HTR-8/SVneo (cell line): ENCODE measurements at places on chromosomes 7 and 10.

GRCh38 chr10:129335942-129336341 is 131.1 kb upstream of the MGMT start:
- no peak for DNase-seq

DNA sequence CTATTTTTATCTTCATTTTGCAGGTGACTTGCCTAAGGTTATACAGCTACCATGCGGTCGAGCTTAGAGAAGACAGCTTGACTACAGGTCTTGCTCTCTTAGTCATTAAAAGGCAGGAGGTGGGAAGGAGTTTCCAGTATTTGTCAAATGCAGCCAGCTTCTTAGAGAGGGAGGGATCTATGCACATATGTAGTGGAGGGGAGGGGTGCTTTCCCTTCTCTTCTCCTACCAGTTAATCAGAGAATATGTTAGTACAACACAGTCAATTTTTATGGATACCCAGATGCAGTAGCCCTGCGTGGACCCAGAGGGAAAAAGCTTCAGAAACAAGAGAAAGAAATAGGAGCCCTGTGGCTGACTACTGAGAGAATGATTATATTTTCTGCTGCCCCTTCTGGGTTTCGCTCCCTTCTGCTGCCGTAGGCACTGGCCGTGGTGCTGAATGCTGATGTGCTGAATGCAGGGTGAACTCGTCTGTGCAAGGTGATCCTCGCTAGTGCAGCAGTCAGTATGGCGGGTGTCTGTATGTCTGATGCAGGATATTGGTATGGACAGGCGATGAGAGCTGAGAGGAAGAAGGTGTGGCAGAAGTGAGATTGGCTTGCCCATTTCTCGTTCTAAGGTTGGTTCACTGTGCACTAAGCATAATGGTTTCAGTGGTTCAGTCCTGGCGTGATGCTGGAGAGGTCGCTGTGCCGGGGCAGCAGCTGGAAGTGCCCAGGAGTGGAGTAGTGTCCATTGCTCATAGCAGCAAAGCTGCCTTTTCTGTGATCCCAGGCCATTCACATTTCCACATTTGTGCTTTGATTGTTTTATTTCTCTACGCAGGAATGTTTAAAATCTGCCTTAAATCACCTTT is 189.2 kb upstream of the PODXL start:
- DNase-seq, result peak; percentile 17

DNA sequence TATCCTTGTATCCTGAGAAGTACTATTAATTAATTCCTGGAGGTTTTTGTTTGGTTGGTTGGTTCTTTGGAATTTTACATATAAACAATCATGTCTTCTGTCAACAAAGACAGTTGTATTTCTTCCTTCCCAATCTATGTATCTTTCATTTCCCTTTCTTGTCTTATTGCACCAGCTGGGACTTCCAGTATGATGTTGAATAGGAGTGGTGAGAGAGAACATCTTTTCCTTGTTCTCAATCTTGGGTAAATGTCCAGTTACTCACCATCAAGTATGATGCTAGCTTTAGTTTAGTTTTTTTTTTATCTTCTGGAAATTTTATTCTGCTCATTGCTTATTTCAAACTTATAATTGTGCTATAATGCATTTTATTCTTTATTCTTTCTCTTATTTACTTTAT is 7.4 kb upstream of the PAX4 start:
- no peak for DNase-seq

DNA sequence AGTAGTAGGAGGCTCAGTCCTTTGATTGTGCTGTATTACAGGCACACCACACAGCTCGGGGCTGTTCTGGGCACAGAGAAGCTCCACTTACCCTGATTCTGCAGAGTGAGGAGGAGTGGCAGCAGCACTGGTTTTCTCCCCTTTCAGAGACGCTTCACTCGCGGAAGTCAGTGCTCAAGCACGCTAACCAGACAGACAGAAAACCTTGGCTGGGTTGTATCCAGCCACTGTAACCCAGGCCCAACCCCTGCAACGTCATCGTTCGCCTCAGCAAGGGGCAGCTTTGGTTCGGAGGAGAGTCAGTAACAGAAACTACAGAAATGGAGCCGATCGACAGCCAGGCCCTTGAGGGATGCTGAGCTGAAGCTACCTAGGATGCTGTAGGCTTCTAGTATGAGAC is 171.0 kb downstream of the SLC16A9 start:
- no peak for DNase-seq

DNA sequence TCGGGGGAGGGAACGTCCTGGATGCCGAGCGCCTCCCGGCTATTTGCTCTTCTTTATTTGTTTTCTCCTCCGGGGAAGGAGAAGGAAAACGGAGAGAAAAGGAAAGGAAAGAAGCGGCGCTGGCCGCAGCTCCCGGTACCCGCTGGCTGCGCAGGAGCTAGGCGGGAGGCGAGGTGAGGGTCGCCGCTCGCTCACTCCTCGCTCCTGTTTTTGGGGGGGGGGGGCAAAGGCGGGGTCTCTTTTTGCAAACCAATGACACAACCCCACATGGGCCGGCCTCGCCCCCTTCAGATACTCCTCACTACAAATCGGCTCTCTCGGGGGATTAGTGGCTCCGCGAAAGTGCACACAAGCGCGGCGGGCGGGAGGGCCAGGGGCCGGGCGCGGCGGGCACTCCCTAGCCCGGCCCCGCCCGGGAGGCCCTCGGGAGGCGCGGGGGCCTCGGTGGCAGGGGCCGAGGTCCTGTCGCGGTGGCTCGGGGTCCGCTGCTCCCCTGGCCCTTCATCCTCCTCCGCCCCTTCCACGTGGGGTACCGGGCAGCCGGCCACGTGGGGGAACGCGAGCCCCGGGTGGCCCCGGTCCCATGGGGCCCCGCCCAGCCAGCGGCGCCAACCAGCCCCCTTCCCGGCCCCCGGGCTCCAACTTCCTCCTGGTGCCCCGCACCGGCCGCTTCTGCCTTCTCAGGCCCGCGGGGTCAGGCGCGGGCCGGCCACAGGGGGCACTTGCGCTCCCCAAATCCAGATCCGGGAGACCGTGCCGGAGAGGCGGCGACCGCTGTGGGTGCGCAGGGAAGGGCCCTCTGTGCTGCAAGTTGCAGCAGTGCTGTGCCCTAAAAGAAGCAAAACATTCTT is 718 bp upstream of the CTBP2 start:
- peak; percentile 73 for DNase-seq

DNA sequence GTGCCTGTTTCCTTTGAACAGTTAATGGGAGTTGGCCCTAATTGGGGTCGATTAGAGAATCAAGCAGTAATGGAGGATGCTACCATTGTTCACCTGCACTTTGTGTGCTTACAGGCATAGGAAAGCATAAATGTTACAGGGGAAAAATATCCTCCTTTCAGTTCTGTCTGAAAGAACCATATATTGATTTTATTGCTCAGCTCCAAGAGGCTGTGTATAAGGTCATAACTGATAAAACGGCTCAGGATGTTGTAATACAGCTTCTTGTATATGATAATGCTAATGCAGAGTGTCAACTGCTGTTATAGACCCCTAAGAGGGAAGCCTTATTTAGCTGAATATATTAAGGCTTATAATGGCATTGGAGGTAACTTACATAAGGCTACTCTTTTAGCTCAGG is 32.9 kb upstream of the AKR1C2 start:
- DNase-seq, result no peak

- no peak for DNase-seq
Observed at GRCh38 chr7:104306793-104307192, 21.6 kb upstream of the LHFPL3 start.

DNA sequence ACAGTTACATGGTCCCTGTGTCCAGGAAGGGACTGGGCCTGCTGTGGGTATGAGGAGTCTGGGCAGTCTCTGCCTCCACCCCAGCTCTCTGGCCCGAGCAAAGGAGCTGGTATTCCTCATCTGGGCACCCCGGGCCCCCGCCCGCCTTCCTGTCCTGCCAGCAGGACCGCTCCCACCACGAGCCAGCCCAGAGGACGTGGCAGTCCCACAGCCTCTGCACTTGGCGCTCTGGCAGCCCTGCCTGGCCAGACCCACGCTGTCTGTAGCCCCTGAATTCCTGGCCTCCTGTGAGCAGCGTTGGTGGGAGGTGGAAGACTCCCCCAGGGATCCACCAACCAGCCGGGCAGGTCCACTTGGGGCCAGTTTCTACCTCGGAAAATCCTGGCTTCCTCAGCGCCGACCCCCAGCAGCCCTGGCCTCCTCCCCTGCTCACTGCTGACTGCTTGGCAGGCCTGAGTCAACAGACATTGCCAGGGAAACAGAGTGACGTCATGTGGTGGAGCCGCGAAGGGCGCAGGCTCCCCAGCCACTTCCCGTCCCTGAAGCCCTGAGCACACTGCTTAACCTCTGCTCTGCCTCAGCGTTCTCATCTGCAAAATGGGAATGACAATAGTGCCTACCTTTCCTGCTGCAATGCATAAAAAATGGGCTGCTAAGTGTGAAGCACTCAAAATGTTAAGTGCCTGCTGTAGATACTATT is 21.6 kb upstream of the LIMK1 start:
- peak; percentile 67 for DNase-seq

DNA sequence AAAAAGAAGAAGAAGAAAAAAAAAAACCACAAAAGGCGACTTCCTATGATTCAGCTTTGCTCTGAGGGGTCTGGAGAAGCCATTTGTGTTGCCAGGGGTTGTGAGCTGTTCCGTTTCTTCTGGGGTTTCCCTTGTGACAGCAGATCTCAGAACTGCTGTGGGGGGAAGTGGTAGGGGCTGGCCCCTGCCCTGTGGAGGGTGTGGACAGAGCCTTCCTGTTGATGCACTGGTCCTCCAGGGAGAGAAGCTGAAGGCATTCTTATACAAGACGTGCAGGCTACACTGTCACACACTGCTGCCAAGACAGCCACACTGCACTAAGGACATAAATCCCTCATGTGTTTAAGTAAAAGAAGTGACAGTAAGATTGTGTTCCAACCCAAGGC is 17.3 kb upstream of the CSGALNACT2 start:
- DNase-seq, result no peak

GRCh38 chr7:86668315-86668714 is 24.6 kb downstream of the GRM3 start:
- no peak for DNase-seq

DNA sequence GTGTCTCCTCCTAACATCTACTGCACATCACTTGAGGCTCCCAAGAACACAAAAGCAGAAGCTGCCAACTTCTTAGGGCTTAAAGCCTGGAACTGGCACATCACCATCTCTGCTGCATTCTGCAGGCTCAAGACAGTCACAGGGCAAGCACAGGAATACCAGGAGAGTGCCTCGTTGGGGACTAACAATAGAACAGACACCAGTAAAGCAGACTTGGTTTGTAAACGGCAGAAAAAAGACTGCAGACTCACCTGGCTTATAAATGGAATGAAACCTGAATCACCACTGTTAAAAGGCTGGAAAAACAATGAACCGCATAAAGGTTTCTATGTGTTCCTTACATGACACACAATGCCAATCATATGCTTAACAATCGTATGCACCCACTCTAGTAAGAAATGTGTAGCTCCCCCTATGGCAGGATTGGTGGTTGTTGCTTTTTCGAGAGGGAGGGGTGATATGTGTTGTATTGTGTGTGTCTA is 12.8 kb downstream of the RHEB start:
- DNase-seq, result no peak

DNA sequence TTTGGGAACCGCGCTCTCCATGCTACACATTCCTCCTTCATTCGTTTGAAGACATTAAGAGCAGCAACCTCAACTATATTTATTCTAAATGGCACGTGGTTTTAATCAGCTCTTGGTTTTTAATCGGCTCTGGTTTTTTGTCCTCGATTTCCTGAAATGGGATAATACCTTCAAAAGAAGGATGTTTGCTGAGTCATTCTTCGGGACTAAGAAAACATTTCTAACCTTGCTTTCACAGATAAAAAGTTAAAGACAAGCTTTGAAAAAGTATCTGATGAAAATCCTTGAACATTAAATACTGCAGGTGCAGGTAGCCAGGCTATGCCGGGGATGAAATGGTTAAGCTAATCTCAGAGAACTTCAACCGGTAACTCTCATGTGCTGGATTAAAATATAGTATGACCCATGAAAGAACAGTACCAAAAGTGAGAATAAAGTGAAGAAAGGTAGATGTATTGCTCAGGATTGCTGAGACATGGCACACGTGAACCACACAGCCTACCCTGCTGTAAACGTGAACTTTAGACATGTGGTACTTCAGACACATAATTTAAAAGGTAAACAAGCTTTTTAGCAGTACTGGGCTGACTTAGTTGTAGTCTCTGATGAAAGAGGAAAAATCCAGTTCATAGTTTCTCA is 89.1 kb downstream of the PTPRN2 start:
- DNase-seq, result no peak

DNA sequence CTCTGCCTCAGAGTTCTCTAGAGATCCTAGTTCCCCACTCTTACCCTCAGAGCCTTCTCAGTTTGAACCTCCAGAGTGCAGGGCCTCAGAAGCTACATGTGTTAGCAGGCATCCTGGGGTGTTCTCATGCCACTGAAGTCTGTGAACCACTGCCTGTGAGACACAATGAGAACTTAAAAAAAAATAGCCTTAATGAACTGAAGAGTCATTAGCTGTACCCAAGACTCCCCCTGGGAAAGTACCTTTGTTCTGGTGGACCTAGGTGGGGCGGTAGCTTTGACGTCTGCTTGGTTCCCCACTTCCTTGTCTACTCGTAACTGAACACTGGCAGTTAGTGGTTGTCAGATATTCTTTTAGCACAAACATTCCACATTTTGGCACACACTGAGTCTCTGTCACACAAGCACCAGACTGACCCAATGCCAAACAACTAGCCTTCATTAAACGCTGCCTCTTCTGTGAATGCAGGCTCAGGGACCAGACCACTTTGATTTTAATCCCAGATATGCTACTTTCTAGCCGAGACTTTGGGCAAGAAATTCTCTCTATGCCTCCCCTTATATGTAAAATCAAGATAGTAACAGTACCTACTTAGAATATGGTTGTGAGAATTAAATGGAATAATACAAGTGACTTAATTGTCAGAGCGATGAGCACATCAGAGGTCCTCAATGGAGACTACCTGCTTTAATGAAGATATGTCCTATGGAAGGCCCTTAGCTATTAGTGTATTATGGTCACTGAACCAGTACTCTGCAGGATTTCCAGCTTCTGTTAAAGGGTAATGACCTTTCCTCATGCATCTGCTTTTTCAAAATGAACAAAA is 75.3 kb upstream of the CC2D2B start:
- no peak for DNase-seq

- DNase-seq, result no peak
Observed at GRCh38 chr10:4022473-4022872, 237.5 kb upstream of the KLF6 start.

DNA sequence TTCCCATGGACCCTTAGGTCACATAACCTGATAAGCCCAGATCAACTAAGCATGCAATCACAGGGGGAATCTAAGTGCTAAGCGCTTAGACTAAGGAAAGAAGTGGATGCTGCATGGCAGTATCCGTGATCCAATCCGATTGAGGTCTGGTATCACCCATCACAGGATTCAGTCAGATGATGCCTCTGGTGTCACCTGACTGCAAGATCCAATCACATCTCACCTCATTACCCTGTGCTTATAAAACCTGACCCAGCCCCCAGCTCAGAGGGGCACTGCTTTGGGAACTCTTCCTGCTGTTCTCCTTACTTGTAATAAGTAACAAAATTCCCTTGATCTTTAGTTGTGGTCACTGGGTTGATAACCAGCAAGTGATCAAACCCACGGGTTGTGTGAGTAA is 84.7 kb upstream of the TMEM168 start:
- DNase-seq, result no peak

- DNase-seq, result no peak
Observed at GRCh38 chr7:139726485-139726869, 51.3 kb downstream of the HIPK2 start.

- no peak for DNase-seq
Observed at GRCh38 chr7:5553298-5553877, 129.8 kb upstream of the TNRC18 start.
